ENCODE measurements at places on chromosomes 6 and 20. TPM values are rescaled to one million over a fixed set of nuclear protein-coding genes. Genes with fewer than 3 reads are reported as not detected.

The GID8 gene
- total RNA-seq: 21.5 TPM

The ZNF341 gene
- 1.1 TPM for total RNA-seq

The NRSN2 gene
- total RNA-seq: 48.6 TPM

The PRR18 gene
- total RNA-seq: not detected

The DPPA5 gene
- total RNA-seq: not detected

The VEGFA gene
- 219 TPM for total RNA-seq

The SLC12A5 gene
- 2.5 TPM for total RNA-seq

The F13A1 gene
- not detected for total RNA-seq

The ADGRF5 gene
- 3.4 TPM for total RNA-seq

The POLR1H gene
- total RNA-seq: 15.7 TPM

The VSX1 gene
- total RNA-seq: not detected

The BPIFB2 gene
- not detected for total RNA-seq

The HLA-DQB1 gene
- not detected for total RNA-seq

The ALDH5A1 gene
- total RNA-seq: 1.6 TPM

The DNAH8 gene
- not detected for total RNA-seq

The ATRN gene
- total RNA-seq: 30.3 TPM

The ENPP4 gene
- 0.36 TPM for total RNA-seq

The GABRR1 gene
- total RNA-seq: not detected

The SLC52A3 gene
- not detected for total RNA-seq

The GUCA1A gene
- not detected for total RNA-seq

The ANKRD66 gene
- total RNA-seq: not detected

The ATF6B gene
- total RNA-seq: 20.7 TPM

The VGLL2 gene
- total RNA-seq: not detected

The RIMS4 gene
- not detected for total RNA-seq

The ME1 gene
- total RNA-seq: 21.7 TPM

The HLA-DRB5 gene
- not detected for total RNA-seq
